ENCODE measurements at places on chromosomes 11 and 22. TPM values are rescaled to one million over a fixed set of nuclear protein-coding genes. Genes with fewer than 3 reads are reported as not detected.

VSIG10L2 gene
- polyA plus RNA-seq, result not detected

ARHGEF17 gene
- polyA plus RNA-seq, result 12.1 TPM

DNA sequence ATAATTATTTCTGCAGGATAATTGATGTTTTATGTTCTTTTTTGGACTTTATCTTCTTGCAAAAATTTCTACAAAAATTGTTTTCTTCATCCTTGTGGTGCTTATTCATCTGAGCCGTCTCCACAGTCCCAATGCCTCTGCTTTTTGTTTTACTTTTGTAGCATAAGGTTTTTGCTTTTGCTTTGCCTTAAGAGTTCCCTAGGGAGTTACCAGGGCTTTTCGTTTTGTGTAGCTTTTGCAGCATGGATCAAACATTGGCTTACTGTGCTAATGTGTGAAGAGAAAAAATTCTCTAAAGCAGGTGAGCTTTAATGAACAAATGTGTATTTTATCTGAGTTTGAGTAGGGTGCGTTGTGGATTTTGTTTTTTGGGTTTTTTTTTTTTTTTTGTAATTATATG is 11.8 kb downstream of the XBP1 start:
- DNase-seq, result no peak

DNA sequence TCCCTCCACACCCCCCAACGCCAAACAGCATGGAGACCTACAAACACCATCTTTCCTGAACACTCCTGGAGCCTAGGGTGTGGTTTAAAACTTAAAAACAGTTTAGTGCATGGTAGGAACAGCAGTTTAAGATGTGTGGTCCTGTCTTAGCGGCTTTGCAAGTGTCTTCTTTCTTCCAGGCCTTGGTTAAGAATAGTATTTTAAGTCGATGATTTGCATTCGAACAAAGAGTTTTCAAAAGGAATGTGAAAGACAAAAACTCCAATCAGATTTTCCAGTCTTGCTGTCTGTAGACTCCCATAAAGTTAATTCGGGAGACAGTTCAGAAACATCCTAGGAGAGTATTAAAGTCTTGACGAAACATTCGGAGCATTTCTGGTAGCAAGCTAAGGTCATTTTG is 3.7 kb downstream of the FGF4 start:
- DNase-seq, result no peak

HOATZ gene
- not detected for polyA plus RNA-seq

DNA sequence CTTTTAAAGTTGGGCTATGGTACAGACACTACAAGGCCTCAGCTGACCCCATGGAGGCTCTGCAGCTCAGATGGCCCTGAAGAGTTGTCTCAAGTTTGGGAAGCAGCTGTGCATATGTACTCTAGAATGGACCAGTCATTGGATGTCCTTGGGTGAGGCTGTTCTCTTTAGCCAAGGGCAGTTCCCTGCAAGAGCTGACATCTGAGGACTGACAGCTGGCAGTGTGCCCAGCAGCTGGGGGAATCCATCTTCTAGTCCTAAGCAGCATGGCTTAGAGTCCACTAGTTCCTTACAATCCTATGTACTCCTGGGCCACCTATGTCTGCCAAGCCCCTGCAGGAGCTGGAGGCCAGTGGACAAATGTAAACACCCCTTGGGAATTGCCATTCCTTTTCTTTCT is 76.5 kb downstream of the C11orf91 start:
- no peak for DNase-seq

- DNase-seq, result no peak
These were observed 1484.2 kb downstream of the BRD1 start for GRCh38 chr22:48343461-48343860.

ABCC8 gene
- polyA plus RNA-seq, result not detected

DNA sequence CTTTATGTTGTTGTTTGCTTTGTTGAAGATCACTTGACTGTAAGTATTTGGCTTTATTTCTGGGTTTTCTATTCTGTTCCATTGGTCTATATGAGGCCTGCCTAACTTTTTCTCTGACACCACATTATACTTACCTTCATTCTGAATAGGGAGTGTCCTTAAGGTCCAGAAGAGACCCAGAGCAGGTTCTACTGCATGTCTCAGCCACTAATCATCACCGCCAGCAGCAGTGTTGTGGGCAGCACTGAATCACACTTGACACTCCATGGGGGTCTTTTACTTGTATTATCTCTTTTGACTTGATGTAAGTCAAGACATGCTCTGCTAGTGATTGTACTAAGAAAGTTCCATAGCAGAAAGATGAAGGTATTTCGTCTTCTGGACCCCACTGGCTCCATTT is 274.9 kb downstream of the TENM4 start:
- peak; percentile 67 for DNase-seq

DNA sequence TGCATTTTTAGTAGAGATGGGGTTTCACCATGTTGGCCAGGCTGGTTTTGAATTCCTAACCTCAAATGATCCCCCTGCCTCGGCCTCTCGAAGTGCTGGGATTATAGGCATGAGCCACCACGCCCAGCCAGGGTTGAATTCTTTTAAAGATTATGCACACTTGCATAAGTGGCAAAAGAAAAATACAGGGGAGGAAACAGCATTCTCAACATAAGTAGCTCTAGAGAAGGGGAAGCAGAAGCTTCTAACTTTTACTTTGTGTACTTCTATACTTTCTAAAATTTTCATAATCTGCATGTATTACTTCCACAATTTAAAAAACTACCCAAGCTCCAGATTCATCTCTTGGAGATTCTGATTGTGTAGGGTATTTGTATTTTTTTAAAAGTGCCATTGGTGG is 108.0 kb downstream of the SLC1A2 start:
- no peak for DNase-seq

- no peak for DNase-seq
These were observed 49.9 kb downstream of the SIK2 start for GRCh38 chr11:111652184-111652583.

- no peak for DNase-seq
These were observed 16.4 kb downstream of the SLN start for GRCh38 chr11:107695446-107695845.

DNA sequence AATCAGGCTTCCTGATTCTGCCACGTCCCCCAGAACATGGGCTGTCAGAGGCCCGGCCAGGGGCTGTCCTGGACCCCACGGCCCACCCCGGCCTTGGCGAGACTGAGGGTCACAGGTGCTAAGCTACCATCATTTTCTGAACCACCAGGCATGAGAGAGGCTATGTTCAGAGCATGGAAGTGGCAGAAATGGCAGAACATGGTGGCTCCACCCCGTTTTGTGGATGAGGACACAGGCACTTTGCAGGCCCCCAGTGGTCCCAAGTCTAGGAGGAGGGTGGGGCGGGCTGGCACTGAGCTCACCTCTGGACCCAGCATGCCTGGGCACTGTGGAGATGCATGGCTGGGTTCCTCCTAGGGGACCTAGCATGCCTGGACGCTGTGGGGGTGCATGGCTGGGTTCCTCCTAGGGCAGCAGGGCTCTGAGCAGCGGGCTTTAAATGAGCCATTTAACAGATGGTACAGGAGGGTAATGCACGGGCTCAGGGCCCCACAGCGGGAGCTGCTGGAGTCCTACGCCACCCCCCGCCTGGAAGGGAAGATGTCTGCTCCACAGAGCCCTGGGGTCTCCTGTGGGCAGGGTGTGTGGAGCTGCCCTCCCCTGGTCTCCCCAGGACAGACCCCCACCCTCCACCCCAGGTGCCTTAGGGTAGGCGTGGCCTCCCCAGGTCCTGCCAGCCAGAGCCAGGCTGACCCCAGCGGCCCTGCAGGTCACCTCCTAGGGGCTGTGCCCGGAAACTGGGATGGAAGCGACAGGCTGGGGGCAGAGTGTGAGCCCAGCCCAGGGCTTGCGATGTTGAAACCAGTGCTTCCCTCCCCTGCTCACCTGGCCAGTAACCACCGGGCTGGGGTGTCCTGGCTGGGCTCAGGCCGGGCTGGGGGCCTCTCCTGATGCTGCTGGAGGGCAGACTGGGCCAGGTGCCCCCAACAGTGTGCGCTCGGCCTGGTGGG is 6.1 kb upstream of the MUC5AC start:
- no peak for DNase-seq

- DNase-seq, result peak; percentile 72
These were observed 59.4 kb upstream of the A4GALT start for GRCh38 chr22:42780070-42780540.

GRCh38 chr11:47979378-47980087 is 826 bp upstream of the PTPRJ start:
- no peak for DNase-seq

- no peak for DNase-seq
These were observed 117.3 kb downstream of the TTC28 start for GRCh38 chr22:28562324-28562723.

RASGRP2 gene
- polyA plus RNA-seq, result not detected

- DNase-seq, result peak; percentile 70
These were observed 8.9 kb downstream of the ZNRF3 start for GRCh38 chr22:28892175-28892731.

- no peak for DNase-seq
These were observed 242.3 kb upstream of the B3GAT1 start for GRCh38 chr11:134654161-134654915.

- no peak for DNase-seq
These were observed 9.0 kb downstream of the RAC2 start for GRCh38 chr22:37234736-37235711.

CCDC15 gene
- 2.8 TPM for polyA plus RNA-seq

DNA sequence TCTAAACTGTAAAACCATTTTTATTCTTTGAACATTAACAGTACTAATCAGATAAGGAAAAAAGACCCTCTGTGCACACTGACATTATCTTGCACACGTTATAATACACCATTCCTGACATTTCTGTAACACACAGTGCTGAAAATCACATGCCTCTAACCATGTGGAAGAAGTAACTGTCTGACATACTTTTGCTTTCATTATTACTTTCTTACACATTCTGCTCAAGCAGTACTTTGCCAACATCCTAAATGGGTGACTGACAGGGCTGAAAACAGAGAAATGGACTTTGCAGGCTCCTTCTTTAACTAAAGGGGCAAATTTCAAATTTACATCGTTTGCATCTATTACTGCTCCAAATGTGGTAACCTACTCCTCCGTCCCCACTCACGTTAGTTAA is 22.8 kb upstream of the TP53AIP1 start:
- no peak for DNase-seq

GRCh38 chr22:33747576-33748180 is 172.6 kb downstream of the LARGE1 start:
- no peak for DNase-seq

DDTL gene
- polyA plus RNA-seq, result not detected

DNA sequence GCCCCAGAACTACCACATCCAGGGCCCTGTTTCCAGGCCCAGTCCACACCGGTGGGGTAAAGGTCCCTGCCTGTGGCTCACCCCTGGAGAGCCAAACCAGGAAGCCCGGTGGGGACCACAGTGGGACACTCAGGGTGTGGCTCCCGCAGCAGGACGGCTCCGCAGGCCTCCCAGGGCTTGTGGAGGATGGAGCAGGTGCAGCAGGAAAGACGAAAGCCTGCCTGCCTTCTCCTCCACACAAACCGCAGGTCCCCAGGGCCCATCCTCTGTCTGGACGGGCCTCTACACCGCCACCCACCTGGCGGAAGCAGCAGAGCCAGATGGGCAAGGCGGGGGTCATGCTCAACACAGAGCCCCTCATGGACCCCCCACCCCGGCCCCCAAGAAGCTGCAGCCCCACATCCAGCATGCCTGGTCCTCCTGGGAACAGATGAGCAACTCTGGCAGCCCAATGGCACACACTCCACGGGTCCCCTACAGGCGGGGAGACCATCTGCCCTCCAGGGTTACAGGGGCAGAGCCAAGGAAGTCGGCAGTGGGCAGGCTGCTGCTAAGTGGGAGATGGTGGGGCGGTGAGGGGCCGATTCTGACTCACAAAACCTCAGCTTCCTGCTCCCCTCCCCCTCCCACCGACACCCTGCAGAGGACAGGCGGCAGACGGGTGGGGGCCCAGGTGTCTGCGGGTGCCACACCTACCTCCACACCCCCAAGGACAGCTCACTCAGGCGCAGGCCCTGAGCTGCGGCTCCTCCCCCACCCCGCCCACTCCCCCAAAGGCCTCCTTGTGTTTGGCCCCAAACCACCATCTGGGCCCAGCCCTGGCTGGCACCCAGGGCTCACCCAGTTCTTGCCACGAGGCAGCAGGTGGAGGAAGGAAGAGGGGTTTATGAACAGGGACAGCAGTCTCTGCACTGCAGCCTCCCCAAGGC is 5.2 kb downstream of the SBF1 start:
- peak; percentile 84 for DNase-seq

GRCh38 chr11:11463405-11463804 is 110.4 kb upstream of the CSNK2A3 start:
- DNase-seq, result no peak

DNA sequence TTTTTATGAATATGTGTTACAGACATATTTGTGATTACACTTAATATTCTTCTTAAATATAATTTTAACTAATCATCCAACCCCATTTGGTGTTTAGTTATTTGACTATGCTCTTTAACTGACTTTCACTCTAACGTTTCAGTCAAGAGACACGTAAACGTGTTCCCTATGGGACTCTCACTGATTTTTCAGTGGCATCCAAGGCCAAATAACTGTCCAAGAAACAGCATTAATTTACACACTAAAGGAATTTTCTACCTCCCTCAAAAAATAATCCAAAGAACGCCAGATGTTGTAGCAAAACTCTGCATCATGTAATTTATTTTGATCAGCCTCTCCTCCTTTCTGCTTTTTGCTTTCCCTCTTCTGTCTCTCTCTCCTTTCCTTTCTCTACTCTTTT is 44.0 kb upstream of the NOX4 start:
- DNase-seq, result no peak

DNA sequence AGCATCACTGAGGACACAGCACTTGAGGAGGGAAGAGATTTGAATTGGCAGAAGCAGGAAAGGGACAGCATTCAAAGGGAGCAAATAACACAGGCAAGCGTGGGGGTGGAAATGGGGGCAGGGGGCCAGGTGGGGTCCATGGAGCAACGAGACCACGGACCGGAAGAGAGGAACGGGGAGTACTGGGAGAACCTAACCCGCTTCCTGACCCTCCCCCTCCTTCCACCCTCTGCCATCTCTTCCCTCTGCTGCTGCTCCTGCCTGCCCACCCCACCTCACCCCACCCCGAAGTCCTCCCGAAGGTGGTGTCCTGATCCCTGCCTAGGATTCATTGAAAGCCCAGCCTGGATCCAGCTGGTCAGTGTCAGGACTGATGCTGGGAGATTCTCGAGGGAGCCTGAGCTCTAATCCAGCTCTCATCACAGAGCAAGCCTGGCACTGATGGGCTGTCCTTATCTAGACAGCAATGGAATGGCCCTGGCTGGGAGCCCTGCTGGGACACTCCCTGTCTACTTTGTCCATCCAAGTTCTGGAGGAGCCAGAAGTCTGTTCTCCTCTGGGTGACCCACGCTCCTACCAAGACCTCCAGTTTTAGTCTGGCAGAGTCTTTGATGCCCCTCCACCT is 105.0 kb downstream of the TRIM29 start:
- no peak for DNase-seq

Measured in mammary epithelial cell (primary cell).